Islet precursor cell (in vitro differentiated cells): ENCODE measurements at places on chromosomes 7 and 10.
A peak's percentile ranks its signal among the peaks of the same experiment; 100 is the strongest.

DNA sequence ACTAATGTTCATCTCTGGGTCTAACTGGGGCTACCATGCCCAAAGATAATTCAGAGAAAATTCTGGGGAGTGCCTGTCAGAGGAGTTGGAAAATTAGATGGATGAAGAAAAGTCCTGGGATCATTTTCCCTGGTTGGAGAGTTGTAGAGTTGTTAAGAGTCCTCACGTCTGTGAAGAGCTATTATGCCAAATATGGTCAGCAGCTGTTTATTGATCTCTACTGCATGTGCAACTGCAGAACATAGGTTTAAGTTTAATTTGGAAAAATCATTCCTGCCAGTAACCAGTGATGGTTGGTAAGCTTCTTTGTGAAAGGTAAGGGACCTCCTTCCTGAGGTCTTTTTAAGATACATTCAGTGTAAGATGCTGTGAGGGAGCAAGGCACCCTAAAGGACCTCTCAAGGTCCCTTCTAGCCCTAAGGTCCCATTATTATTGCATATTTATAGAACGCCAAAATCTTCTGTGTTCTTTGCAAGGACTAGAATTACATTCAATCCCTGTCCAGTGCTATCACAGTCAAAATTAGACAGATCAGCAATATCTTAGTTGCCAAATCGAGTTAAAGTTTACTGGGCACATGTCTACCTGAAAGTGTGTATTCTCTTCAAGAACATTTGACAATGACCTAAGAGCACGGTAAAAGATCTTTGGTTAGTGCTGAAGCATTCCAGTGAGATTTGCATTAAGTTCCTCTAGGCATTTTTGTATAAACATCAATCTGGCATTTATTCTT, 62.7 kb downstream of the VTI1A start:
- no peak for DNase-seq

- DNase-seq, result peak; percentile 50
Measured at GRCh38 chr10:123778719-123779517, 112.7 kb downstream of the CPXM2 start.

- peak; percentile 86 for DNase-seq
Measured at GRCh38 chr7:98878365-98879197, at the start of gene TRRAP. TSS of gene TRRAP (plus strand) at chr7:98878532. CDS start at chr7:98881151, 2,619 bp downstream.

DNA sequence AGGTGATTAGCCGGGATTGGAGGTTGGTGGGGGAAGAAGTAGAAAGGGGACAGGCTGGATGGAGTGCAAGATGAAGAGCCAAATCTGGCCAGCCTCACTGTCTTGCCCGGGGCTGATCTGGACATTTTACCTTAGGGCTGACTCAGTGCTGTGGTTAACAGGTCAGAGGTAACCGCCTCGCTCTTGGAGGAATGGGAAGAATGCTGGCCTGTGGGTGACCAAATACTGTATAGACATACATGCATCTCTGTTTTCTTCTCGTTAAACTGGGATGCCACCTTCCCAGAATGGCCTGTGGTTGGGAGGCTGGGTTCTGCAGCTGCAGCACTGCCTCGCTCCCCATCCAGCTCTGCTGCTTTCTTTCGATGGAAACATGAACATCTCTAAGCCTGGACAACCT, 120.0 kb downstream of the SEC23IP start:
- DNase-seq, result peak; percentile 96

- DNase-seq, result no peak
Measured at GRCh38 chr10:13051126-13051694, 48.8 kb upstream of the OPTN start.

- DNase-seq, result peak; percentile 78
Measured at GRCh38 chr7:66043681-66044497, 31.7 kb upstream of the ASL start.

DNA sequence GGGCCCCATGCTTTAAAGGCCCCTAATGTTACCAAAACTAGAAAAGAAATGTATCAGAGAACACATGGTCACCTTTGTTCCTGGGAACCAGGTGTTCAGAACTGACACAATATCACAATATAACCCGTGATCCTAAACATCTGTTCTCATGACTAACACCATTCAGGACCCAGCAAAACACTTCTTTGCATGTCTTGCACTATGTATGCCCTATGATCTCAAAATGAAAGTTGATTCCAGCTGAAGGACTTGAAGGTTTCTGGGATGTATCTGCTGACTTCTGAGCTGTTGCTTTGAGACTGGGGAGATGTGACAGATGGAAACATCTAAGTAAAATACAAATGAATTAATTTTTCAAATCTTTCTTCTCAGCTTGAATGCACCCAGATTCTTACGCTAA, 37.5 kb upstream of the PIK3CG start:
- no peak for DNase-seq

DNA sequence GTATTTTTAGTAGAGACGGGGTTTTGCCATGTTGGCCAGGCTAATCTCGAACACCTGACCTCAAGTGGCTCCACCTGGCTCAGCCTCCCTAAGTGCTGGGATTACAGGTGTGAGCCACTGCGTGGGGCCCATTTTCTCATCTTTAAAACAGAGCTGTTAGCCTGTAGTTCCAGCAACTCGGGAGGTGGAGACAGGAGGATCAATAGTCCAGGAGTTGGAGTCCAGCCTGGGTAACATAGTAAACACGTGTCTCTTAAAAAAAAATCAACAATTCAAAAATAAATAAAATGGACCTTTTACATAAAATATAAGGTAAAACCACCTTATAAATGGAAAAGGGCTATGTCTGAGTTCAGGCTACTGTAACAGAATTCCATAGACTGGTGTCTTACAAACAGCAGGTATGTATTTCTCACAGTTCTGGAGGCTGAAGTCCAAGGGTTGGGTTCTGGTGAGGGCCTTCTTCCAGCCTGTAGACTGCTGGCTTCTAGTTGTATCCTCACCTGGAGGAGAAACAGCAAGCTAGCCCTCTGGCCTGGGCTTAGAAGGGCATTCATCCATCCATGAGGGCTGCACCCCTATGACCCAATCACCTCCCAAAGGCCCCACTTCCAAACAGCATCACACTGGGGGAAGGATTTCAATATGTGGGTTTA, 7.0 kb upstream of the PVRIG start:
- DNase-seq, result no peak

DNA sequence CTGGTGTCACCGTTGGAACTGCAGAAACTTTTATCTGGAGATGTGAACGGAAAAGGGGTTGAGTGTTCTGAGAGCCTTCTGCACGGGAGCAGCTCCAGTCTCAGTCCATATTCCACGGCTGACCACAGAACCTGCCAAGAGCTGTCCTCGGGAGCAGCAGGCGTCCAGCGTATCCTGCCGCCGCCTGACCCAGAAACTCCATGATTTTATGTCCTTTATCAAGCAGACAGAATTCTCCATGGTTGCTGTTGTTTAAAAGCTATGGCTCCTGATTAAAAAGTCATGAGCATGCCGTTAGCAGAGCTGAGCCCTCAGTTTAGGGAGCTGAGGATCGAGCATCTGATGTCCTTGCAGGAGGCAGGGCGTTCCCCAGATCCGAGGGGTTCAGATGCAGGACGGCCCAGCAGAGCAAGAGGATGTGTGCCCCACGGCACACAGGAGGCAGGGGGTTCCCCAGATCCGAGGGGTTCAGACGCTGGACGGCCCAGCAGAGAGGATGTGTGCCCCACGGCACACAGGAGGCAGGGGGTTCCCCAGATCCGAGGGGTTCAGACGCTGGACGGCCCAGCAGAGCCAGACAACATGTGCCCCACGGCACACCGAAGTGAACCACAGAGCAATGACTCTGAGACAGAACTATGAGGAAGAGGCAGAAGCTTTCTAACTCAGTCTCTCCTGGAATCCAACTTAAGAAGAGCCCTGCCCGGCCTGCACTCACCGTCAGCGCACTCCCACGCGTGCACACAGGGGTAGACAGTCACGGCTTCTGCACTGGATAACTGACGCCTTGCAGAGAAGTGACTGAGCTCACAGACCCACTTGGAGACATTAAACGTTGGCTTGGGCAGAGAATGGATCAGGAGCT, 96.4 kb downstream of the WDR37 start:
- DNase-seq, result peak; percentile 12

GRCh38 chr7:51139796-51140195, 176.8 kb downstream of the COBL start:
- DNase-seq, result no peak

GRCh38 chr7:33243319-33243881, 114.0 kb downstream of the BBS9 start:
- no peak for DNase-seq

GRCh38 chr7:19939746-19940145, 166.3 kb upstream of the TMEM196 start:
- no peak for DNase-seq

GRCh38 chr10:56599201-56599600, 238.1 kb upstream of the ZWINT start:
- DNase-seq, result no peak
